ENCODE measurements at places on chromosomes 3 and 15.

GRCh38 chr3:59469948-59470723 lies 420.3 kb upstream of the CFAP20DC start:
- peak; percentile 23 for DNase-seq

DNA sequence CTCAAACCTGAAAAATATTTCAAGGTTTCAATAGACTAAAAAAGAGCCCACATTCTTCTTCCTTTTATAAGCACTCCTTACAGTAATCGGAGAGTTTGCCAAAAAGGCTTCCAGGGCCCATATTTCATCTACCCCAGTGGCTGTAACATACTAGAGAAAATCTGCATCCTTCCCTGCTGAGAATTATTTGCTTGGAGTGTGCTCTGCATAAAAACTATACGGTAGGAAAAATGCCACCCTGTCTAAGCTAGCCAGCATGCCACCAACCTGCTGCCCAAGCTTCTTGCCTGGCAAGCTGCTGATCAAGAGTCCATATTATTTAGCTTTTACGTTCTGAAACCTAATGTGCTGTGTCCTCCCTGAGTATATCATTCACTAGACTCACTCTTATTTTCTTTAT lies 107.1 kb downstream of the FGF12 start:
- DNase-seq: no peak

DNA sequence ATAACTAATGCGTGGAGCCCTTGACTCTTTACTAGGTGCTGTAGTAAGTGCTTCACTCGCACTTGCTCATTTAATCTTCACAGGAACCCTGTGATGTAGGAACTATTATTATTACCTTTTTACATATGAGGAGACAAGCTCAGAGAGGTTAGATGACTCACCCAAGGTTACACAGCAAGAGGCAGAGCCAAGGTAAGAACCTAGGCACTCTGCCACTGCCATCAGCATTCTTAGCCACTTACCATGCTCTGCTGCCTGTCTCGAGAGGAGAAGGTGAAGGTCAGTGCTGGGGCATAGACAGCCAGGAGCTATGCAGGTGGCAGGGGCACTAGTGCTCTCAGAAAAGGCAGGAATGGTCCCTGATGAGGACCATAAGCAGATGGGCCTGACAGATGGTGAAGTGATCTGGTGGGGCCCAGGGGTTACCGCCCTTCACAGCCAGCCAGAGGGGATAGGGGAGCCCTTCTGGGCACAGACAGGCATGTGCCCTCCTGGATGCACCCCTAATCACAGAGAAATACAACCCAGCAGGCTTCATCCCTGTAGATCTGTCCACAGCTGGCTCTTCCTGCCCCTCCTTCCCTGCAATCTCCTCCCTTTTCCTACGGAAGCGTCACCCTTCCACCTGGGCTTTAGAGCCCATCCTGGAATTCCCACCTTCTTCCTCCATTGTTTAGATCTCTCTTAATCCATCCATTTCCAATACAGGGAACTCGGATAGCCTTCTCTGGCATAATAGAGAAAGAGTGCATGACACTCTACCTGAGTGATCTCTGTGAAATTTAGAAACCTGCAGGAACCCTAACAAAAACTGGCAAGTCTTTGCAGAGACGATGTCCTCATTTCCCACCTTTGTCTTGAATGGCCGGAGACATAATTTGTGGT lies 26.9 kb downstream of the ABTB1 start:
- DNase-seq: no peak

GRCh38 chr15:34721802-34722438 lies 32.9 kb downstream of the GJD2 start:
- no peak for DNase-seq

GRCh38 chr3:184508938-184509337 lies 52.6 kb upstream of the EPHB3 start:
- no peak for DNase-seq

GRCh38 chr3:169060037-169060436 lies 603.5 kb downstream of the MECOM start:
- DNase-seq: no peak

DNA sequence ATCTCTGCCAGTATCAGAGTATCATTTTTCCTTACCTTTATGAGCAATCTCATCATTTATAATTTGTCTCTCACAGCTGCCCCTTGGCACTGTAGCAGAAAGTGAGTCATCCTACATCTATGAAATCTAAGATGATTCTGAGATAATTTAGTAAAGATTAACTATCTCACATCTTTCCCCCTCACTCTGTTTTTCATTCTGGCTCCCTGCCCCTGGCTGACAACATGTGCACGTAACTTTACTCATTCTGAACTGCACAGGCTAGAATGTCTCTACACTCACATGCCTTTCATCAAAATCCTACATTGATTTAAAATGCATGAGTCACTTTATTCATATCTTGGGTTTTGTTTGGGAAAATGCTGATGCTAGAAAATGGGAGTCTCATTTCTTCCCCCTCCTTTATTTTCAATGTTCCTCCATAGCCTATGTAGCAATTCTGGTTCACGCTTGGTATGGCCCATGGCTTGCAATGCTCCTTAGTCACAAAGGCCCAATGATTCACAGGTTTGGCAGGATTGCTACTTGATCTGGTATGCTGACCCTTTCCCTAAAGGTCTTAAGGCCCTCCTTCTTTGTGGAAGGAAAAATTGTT lies 838.5 kb downstream of the TUSC7 start:
- DNase-seq: no peak

- no peak for DNase-seq
Observed at GRCh38 chr3:130661140-130661891, 85.3 kb downstream of the PIK3R4 start.

GRCh38 chr3:54004335-54004734 lies 112.7 kb upstream of the SELENOK start:
- no peak for DNase-seq

DNA sequence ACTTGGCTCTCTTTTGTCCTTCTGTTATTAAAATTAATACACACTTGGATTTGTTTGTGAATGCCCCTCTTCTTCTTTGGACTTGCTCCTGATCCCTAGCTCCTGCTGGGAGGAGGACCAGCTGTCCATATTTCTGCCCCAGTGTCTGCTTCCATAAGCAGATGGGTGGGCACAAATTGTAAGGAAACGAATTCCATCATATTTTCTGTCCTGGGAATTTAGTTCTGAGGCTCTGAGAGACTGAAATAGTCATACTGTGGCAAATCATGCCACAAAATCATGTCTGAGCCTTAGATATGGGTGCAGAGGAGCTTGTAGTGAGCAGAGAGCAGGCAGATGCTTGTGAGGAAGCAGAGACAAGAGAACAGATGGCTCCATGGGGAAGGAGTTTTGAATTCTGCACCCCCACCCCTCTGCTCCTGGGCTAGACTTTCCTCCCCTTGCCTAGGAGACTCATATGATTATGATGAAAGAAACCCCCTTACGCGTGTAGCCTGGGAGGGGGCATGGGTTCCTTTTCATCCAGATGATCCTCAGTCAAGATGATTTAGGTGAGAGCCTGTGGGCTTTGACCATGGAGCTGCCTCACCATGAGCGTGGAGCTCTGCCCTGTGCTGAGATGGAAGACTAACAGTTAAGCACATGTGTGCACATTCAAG lies 50.6 kb downstream of the SV2B start:
- DNase-seq: no peak

- DNase-seq: no peak
Observed at GRCh38 chr15:43103907-43104306, 1.9 kb downstream of the UBR1 start.

- no peak for DNase-seq
Observed at GRCh38 chr3:178172121-178172520, 364.1 kb upstream of the KCNMB2 start.

GRCh38 chr3:61443886-61444285 lies 117.5 kb upstream of the PTPRG start:
- no peak for DNase-seq

GRCh38 chr15:98866511-98866910 lies 141.1 kb downstream of the PGPEP1L start:
- no peak for DNase-seq

DNA sequence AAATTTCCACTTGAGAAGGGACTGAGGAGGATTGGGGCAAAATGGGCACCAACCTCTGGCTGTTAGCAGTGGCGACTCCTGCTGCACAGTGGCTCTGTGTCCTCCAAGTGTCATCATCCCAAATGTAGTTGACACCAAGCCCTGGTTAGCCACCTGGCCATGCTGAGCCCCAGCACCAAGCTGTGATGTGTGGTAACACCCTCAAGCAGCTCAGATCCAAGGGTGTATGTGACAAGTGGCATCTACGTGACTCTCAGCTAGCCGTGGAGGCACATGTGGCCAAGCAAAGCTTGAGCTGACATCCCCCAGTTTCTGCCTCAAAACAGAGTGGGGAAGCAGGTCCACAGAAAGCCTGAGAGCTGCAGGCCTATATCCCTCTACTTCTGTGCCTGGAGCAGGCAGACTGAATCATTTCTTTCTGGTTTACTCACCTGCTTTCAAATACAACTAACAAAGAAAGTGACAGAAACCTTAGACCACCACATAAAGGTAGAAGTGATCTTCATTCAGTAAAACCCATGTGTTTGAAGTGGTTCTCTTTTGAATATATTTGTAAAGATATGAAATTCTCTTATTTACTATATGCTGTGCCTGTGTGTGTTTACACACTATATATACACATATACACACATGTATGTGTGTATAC lies 40.0 kb downstream of the FOXP1 start:
- DNase-seq: peak; percentile 12

Measured in stimulated activated CD4-positive, alpha-beta T cell treated with anti-CD3 and anti-CD28 coated beads, Interleukin-4, amount 100 ng/mL, for 48 hours (primary cell).